Activated T-cell treated with anti-CD3 and anti-CD28 coated beads, Interleukin-2, amount 50 U/mL, for 72 hours (primary cell): ENCODE measurements at places on chromosomes 5 and 9. TPM values are rescaled to one million over a fixed set of nuclear protein-coding genes. Genes with fewer than 3 reads are reported as not detected.

GRCh38 chr5:179599100-179599499 is 24.4 kb downstream of the HNRNPH1 start:
- peak overlapping the region; percentile 34 for H3K27ac ChIP-seq
- H3K4me3 ChIP-seq = no peak overlapping the region
- no peaks in the 10 kb centered on the region for H3K4me1 ChIP-seq
- no peak for DNase-seq
- H3K27me3 ChIP-seq = no peaks in the 10 kb centered on the region

GRCh38 chr9:532707-533106 is 308.8 kb upstream of the DMRT1 start:
- no peak overlapping the region for H3K4me3 ChIP-seq
- H3K27ac ChIP-seq = no peak overlapping the region
- H3K4me1 ChIP-seq = peaks cover 14% of the 10 kb centered on the region
- H3K27me3 ChIP-seq = no peaks in the 10 kb centered on the region
- DNase-seq = no peak

- no peaks in the 10 kb centered on the region for H3K36me3 ChIP-seq
- no peaks in the 10 kb centered on the region for H3K27me3 ChIP-seq
- H3K27ac ChIP-seq = no peak overlapping the region
- H3K4me3 ChIP-seq = no peak overlapping the region
- DNase-seq = no peak
- no peaks in the 10 kb centered on the region for H3K4me1 ChIP-seq
These were observed 12.2 kb upstream of the SPATA31D1 start for GRCh38 chr9:81976351-81976750.

- H3K4me3 ChIP-seq = no peak overlapping the region
- peaks cover 2% of the 10 kb centered on the region for H3K36me3 ChIP-seq
- H3K4me1 ChIP-seq = no peaks in the 10 kb centered on the region
- H3K27me3 ChIP-seq = no peaks in the 10 kb centered on the region
- no peak for DNase-seq
These were observed 154.8 kb downstream of the SIL1 start for GRCh38 chr5:139043157-139043905.

DNA sequence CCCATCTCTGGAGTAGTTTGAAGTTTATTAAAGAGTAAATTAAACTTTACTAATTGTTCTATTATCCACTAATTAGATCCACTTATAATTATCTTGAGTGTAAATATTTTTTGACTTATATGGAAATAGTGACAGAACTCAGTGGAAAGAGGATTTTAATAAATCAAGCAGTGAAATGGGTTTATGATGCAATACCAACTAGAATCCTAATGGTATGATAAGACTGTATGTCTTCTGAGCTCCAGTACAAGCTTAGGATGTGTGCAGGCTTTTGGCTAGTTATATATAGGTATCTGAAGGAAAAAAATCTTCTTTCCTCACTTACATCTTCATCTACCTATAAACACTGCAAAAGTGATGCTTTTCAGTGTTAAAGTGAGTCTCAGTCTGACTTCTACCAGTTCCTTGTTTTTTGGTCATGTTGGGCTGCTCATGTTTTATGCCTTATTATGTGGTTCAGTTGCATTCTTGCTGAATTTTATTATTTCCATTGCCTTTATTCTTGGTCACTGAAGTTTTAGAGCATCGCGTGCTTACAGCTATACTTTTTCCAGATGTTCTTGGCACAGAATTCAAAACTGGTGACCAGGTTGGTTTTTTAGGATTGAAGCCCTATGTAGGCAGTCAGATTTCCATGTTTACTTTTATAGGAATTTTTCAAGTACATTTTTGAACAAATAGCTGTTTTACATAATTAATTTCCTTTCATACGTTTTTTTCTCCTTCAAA is 30.5 kb downstream of the XRCC4 start:
- no peak overlapping the region for H3K27ac ChIP-seq
- H3K4me1 ChIP-seq = no peaks in the 10 kb centered on the region
- no peak overlapping the region for H3K4me3 ChIP-seq
- no peak for DNase-seq
- H3K27me3 ChIP-seq = no peaks in the 10 kb centered on the region

DNA sequence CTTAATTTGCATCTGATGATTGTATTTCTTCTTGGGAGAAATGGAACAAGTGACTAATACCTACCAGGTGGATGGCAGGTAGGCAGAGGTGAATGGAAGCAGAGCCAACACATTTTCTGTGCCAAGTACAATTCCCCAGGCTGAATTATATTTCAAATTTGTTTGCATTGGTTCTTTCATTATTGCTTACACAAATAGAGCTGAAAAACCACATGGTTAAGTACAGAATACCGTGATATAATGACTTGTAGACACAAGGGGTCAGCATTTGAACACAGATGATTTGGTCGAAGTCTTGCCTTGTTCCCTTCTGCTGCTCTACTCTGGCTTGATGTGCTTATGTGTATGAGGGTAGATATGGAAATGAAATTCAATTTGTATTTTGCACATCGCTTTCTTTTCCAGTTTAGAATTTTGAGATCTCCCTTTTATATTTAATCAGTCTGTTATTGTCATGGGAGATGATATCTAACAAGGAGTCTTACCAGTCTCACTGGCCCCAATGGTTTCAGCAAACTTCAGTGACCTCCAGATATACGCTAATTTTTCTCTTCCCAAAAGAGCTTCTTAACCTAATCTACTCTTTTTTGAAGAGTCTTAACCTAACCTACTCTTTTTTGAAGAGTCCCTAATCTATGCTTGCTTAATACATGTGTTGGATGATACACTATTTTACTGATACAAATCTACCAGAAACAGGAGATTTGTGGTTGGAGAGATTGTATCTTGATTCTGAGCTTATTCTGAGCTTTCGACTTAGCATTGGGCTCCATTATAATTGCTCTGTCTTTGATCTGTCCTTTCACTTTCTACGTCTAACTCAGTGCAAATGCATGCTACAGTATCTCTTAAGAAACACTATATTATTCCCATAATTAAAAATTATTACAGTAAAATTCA is 88.1 kb downstream of the PCSK1 start:
- peaks cover 25% of the 10 kb centered on the region for H3K4me1 ChIP-seq
- no peaks in the 10 kb centered on the region for H3K36me3 ChIP-seq
- DNase-seq = peak; percentile 39
- H3K27ac ChIP-seq = no peak overlapping the region
- peaks cover 30% of the 10 kb centered on the region for H3K27me3 ChIP-seq
- peak overlapping the region; percentile 29 for H3K4me3 ChIP-seq

DNA sequence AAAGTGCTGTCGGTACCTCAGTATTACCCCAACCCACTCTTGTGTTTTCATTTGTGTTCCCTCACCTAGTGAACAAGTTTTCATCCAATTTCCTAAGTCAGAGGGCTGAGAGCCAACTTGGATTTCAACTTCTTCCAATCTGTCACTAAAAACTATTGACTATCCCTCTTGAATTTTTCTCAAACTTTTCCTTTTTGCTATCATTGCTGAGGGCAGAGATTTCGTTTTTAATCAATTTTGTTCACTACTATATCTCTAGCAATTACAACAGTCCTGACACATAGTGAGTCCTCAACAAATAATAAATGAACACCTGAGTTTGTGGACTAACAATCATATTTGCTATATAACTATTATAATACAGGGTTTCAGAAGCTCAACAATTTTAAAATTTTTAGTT is 29.0 kb downstream of the MEIKIN start:
- DNase-seq = no peak
- no peaks in the 10 kb centered on the region for H3K36me3 ChIP-seq
- H3K27me3 ChIP-seq = no peaks in the 10 kb centered on the region
- no peak overlapping the region for H3K27ac ChIP-seq
- no peak overlapping the region for H3K4me3 ChIP-seq

CYLC2 gene
- total RNA-seq = not detected

DNA sequence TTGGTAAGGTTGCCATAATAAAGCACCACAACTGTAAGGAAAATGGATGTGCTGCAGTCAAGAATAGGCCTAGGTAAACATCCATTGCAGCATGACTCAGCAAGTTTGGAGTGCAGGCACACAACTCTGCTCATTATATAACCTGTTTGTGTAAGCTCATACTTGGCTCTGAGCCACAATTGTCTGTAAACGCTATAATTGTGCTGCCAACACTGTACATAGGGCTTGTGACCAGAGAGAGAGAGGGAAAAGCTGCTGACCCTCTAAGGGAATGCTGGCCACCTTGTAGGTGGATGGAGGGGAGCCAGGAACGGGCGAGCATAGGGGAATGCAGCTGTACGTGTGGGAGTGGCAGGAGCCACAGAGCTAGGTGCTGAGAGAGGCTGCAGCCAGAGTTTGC is 2186.5 kb upstream of the ACO1 start:
- no peak overlapping the region for H3K27ac ChIP-seq
- no peaks in the 10 kb centered on the region for H3K27me3 ChIP-seq
- no peak overlapping the region for H3K4me3 ChIP-seq

- DNase-seq = no peak
- H3K27me3 ChIP-seq = peaks cover 16% of the 10 kb centered on the region
- H3K27ac ChIP-seq = no peak overlapping the region
- no peak overlapping the region for H3K4me3 ChIP-seq
These were observed 10.2 kb downstream of the MAMDC2 start for GRCh38 chr9:70053864-70054263.

DNA sequence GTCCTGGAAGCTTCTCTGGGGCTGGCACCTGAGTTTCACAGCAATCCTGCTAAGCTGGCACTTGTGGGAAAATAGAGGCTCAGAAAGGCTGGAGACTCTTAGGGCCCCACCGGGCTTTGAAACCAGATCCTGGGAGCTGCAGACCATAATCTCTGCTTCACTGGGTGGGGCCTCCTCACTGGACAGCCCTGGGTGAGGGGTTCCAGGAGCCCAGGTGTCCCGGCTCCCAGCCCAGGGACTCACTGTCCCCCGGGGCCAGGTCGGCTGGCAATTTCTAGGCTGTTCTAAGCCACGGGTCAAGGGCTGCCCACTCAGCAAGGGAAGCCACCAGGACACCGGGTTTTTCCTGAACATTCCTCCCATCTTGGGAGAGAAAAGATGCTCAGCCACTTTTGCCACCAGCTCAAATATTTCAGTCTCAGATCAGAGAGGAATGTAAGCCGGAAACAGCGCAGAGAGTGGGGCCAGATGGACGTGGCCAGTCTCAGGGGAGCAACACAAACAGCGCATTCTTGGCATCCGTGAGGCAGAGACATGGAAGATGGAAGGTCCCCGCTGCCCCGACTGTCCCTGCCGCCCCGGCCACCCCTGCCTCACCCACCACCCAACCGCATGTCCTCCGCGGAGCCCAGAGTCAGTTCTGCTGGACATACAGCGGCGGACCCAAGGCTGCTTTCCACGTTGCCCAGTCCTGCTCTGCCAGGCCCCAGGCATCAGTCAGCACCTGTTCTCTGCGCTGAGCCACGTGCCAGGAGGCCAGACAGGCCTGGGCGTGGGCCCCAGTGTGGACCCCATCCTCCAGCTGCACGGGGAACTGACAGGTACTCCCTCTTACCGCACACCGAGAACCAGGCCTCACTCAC is 72.6 kb downstream of the VAV2 start:
- no peak for DNase-seq
- no peaks in the 10 kb centered on the region for H3K36me3 ChIP-seq
- H3K4me3 ChIP-seq = no peak overlapping the region
- peaks cover 4% of the 10 kb centered on the region for H3K4me1 ChIP-seq
- no peak overlapping the region for H3K27ac ChIP-seq

GRCh38 chr9:95313010-95313498 is 4.5 kb downstream of the FANCC start:
- no peak for DNase-seq
- peaks cover 2% of the 10 kb centered on the region for H3K36me3 ChIP-seq
- H3K27ac ChIP-seq = no peak overlapping the region
- peaks cover 23% of the 10 kb centered on the region for H3K27me3 ChIP-seq

DNA sequence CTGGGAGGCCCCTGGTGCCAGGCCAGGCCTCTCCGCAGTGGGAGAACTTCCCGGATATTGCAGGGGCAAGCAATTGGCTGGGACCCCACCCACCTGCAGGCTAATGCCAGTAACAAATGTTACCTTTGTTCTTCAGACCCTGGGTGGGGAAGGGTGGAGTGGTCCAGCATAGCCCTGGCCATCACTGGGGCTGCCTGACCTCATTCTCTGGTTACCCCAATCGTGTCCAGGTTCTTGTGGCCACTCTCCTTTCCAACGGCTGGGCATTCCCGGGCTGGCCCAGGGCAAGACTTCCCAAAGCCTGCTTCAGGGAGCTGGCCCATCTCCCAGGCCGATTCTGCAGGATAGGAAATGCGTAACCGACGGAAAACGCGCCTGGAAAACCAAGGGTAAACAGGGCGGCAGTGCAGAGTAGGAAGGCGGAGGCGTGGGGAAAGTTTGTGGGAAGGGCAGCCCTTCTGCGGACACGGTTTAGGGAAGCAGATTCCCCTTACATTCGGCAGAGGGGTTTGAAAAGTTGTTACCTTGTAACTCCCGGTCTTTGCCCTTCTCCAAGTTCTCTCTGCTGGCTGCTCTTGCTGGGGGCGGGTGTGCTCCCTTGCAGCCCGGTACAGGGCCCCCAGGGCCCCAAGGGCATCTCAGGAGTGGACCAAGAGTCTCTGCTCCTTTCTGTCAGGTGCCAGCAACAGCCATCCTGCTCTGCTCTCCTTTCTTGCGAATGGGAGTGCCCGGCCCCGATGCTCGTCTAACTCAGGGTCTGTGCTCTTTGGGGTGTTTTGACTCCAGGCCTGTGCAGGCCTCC is 3.5 kb downstream of the NRARP start:
- peaks cover 40% of the 10 kb centered on the region for H3K27me3 ChIP-seq
- H3K36me3 ChIP-seq = no peaks in the 10 kb centered on the region
- peaks cover 19% of the 10 kb centered on the region for H3K4me1 ChIP-seq
- DNase-seq = no peak
- H3K4me3 ChIP-seq = no peak overlapping the region
- no peak overlapping the region for H3K27ac ChIP-seq

DNA sequence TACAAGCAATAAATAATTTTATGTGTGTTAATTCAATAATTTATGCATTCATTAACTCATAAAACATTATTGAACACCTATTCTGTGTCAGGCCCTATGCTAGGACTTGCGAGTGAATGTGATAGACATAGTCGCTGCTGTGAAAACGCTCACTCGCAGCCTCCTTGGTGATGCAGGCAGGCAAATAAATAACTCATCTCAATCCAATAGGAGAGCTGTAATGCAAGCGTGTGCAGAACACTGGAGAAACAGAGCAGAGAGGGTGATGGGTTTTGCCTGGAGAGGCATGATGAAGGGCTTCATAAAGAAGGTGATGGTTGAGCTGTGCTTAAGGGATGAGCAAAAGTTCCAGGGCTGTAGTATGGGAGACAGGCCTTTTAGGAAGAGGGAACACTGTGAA is 111.3 kb upstream of the ZNF462 start:
- no peaks in the 10 kb centered on the region for H3K27me3 ChIP-seq
- no peak overlapping the region for H3K4me3 ChIP-seq
- no peaks in the 10 kb centered on the region for H3K4me1 ChIP-seq

- peaks cover 11% of the 10 kb centered on the region for H3K4me1 ChIP-seq
- H3K27me3 ChIP-seq = peaks cover 35% of the 10 kb centered on the region
- no peak for DNase-seq
These were observed 7.3 kb downstream of the NRARP start for GRCh38 chr9:137294681-137295237.

- H3K27ac ChIP-seq = no peak overlapping the region
- peaks cover 7% of the 10 kb centered on the region for H3K36me3 ChIP-seq
- peaks cover 32% of the 10 kb centered on the region for H3K27me3 ChIP-seq
- no peak overlapping the region for H3K4me3 ChIP-seq
These were observed 21.0 kb downstream of the ANKRD33B start for GRCh38 chr5:10584714-10585517.
